Activated CD8-positive, alpha-beta T cell treated with anti-CD3 and anti-CD28 coated beads for 36 hours (primary cell): ENCODE measurements at places on chromosomes 3 and 15.

DNA sequence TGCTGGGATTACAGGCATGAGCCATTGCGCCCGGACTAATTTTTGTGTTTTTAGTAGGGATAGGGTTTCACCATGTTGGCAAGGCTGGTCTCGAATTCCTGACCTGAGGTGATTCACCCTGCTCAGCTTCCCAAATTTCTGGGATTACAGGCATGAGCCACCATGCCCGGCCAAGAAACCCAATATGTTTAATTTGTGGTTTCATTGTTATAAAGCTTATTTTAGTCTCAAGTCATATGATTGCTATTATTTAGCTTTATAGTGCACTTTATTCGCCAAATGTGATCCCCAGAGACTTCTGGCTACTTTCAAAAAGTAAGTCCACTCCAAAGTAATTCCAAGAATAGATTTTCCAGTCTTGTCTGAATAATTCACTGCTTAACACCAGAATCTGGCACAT, 19.3 kb upstream of the SLC4A7 start:
- DNase-seq, result no peak

DNA sequence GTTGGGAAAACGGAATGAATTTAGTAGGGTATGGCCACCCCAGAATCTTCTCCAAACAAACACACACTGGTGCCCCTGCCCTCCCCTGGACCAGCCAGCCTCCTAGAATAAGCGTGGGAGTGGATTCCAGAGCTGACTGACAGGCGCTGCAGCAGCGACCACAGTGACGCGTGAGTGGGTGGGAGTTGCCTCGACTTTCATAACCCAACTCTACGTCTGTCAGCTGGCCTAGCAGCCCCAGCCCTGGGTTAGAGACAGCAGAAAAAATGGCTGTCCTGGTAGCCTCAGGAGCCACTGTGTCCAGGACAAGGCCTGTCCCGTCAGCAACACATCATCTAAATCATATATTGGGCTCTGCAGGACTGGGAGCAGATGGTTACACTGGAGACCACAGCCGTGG, 10.0 kb downstream of the PLA2G4B start:
- peak; percentile 77 for DNase-seq

GRCh38 chr15:101318839-101319238, 23.8 kb upstream of the SNRPA1 start:
- no peak for DNase-seq

DNA sequence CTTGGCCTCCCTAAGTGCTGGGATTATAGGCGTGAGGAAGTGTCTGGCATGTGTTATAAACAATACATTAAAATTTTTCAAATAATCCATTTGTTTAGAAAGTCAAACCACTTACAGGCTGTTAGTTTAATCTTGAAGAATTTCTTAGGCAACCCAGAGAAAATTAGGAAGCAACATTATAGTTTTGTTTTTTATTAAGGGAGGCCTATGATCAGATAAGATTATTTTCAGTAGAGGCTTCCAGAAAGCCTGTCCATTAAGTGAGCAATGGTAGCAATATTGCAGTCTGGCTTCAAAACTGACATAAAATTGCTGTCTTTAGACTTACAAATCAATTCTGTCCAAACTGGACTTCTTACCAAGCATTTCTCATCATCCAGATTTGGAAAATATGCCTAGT, 49.6 kb downstream of the CD47 start:
- no peak for DNase-seq

- no peak for DNase-seq
Observed at GRCh38 chr15:33358306-33358705, 47.5 kb downstream of the RYR3 start.

DNA sequence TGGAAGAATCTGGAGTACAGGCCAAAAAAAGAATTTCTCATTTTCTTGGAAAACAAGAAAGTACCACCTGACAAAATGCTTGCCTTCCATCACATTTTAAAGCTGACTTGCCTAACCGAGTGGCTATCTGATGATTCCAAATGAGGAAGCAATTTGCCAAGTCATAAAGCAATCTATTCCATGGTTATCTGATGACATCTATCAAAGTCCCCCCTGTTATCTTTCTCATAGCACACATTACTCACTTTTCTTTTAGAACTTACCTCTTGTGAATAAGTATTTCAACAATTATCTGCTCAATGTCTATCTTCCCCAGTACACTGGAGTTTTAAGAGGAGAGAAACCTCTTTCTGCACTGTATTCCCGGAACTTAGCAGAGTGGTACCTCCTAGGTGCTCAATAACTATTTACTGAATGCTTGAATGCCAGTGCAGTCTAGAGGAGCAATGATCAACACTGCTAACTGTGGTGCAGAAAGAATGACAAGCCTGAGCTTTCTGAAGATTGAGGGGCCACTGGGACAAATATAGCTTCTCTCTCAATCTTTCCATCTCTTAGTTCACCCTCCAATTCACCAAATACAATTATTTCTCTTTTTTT, 186.3 kb upstream of the ATP11B start:
- no peak for DNase-seq

GRCh38 chr15:63595688-63596087, 1.5 kb upstream of the FBXL22 start:
- no peak for DNase-seq

DNA sequence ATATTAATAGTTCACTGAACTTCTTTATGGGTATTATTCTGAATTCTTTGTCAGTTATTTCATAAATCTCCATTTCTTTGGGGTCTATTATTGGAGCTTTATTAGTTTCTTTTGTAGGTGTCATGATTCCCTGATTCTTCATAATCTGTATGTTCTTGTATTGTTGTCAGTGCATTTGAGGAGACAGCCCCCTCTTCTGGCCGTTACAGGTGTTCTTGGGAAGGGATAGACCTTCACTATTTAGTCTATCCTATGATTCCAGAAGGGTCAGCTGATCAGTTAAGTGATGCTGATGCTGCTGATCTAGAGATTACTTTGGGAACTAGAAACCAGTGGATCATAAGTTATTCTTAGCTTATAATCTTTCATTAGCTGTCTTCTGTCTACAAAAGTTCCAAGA, 34.9 kb downstream of the TMEM39A start:
- DNase-seq, result peak; percentile 5

GRCh38 chr15:29134641-29135308, 134.8 kb downstream of the NSMCE3 start:
- DNase-seq, result no peak

DNA sequence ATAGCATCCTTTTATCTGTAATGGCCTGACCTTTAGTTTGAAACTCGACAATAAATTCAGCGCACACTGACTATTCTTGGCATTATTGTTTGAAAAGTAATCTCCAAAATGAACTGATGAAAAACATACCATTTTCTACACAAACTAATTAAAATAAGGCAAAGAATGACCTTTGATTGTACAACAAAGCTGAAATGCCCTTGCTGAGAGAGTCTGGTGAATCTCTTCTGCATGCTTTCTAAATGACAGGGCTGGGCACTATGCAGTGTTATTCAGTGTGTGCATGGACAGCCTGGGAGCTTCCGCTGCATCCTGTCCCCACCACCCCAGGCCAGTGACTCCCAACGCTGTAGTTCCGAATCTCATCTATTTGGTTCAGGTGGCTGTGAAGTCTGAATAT, 530.8 kb downstream of the FOXP1 start:
- no peak for DNase-seq

DNA sequence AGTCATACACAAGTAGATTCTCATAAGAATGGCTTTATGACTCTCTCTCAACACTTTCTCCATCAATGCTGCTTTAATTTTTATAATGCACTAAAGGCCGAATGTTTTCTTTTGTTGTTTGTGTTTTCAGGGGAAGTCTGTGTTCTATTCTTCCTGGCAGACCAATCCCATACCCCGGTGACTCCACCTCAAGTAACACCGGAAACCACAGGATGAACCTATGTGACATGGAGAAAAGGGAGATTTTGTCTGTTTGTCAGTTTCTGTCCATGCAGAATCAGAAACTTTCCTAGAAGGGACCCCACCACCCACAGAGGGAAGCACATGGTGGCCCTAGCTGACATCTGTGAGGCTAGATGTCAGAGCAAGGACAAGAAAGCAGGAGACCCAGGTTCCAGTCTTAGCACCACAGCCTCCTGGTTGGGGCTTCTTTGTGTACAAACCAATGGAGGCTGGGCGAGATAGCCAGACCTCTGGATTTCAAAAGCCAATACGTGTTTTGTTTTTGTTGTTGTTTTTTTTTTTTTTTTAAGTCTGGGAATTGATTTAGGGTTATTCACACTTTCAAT, 109.0 kb downstream of the OSBPL10 start:
- DNase-seq, result no peak

DNA sequence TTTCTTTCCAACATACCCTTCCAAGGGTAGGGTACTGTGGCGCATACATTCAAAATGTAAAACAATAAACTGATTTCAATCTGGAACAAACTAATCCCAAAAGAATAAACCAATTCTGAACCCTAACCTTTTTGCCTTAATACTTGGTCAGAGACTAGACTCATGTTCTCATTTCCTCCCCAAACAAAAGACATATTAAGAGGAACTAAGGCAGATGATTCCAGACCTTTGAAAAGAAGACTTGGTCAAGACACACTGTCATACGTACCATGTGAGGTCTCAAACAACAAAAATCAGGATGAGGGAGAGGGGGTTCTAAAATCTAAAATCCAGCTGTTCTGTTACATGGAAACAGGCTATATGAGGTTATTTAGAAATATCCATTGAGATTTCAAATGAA, 102.1 kb downstream of the RFTN1 start:
- no peak for DNase-seq

GRCh38 chr3:54123776-54124196, 1.4 kb downstream of the CACNA2D3 start:
- no peak for DNase-seq

GRCh38 chr3:169931747-169932520, 20.6 kb downstream of the SAMD7 start:
- no peak for DNase-seq

GRCh38 chr15:43977072-43977884, 150.5 kb downstream of the WDR76 start:
- peak; percentile 95 for DNase-seq

DNA sequence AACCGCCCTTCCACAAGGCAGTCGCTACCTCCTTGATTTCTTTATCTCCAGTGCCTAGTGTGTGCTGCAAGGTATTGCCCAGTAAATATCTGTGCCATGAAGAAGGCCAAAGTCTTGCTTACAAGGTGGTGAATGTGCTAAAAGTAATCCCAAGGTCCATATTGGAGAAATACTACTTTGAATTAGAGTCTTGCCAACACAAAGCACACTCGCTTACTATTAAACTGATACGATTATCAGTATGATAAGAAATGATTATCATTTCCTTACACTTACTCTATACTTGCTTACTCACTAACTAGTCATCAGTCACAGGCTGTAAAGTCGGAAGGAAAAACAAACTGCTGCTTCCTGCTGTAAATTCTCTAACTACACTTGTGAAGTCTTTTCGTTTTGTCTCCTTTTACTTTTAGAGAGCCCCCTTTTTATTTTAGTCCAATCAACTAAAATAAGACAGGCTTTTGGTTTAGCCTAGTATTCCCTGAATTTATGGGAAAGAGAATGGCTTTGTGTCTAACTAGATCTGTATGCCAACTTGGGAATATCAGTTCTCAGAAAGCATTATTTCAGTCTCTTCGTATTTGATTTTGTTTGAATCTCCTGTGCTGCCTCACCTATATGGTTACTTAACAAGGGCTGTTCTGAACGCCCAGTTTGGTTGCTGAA, 107.1 kb upstream of the TSC22D2 start:
- no peak for DNase-seq

DNA sequence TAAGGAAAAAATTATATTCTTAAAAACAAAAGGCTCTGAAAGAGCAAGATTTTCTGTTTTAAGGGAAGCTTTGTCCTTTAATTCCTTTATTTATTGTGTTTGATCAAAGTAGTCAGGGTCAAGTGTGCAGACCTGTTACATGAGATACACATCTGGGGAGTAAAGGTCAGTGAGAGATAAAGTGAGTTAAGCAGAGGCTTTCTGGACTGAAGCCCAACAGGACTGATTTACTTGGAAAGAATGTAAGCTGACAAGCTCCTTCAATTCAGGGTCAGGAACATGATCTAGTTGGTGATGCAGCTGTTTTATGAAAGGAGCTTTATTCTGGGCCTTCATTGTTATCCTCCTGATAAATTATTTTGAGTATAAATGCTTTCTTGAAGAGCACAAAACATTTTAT, 20.7 kb upstream of the OTOL1 start:
- DNase-seq, result no peak

DNA sequence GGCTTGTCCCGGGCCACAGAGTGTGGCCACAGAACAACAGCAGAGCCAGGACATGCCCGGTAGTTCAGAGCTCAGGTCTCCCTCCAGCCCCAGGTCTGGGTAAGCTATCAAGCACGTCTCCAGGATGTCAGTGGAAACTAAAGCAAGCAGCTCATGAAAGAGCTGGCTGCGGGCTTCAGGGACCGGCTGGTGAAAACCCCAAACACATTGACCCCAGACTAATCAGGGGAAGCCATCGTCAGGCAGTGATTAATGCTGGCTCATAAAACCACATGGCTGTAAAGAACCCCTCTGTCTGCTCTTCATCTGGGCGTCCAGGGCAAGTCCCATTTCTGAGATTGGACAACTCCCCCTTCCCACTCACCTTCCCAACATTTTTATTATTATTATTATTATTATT, 37.8 kb downstream of the LMCD1 start:
- DNase-seq, result no peak

- DNase-seq, result no peak
Observed at GRCh38 chr3:147589016-147589415, 179.9 kb downstream of the ZIC1 start.

DNA sequence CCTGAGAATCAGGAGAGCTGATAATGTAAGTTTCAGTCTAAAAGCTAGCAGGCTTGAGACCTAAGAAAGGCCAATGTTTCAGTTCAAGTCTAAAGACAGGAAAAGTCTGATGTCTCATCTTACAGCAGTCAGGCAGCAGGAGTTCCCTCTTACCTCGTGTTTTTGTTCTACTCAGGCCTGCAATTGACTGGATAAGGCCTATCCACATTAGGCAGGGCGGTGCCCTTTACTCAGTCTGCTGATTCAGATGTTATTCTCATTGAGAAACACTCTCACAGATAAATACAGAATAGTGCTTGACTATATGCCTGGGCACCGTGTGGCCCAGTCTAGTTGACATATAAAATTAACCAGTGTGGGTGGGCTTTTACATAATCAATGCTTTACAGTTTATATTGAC, 122.4 kb downstream of the NR1D2 start:
- no peak for DNase-seq

DNA sequence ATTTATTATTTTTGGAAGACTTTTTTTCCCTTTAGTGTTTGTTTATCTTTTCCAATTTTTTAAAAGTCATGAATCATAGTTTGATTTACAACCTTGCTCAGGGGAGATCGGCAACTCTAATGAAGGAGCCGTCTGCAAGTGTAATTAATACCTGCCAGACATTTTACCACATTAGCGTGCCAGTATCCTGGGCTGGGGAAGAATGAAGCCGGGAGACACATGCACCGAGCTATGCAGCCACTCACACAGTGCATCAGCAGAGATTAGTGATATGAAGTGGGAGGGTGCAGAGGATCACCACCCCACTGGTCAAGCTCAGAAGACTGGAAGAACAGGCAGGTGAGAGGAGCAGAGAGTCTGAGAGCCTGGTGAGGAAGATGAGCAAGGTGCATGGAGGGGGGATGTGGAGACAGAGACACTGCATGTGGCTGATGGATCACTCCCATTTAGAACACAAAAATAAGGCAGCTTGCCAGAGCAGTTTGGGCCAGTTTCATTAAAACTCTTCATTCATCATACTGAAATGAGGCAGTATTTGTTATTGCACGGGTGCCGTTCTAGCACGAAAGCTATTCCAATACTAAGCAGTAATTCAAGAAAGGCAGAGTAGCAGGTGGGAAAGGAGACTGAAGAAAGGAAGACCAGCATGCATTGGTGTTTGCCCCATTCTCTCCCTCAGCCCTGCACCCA, 821.6 kb downstream of the TUSC7 start:
- no peak for DNase-seq
